ENCODE measurements at places on chromosomes 13 and 19. TPM values are rescaled to one million over a fixed set of nuclear protein-coding genes. Genes with fewer than 3 reads are reported as not detected.

The ING1 gene
- 6.6 TPM for total RNA-seq

DNA sequence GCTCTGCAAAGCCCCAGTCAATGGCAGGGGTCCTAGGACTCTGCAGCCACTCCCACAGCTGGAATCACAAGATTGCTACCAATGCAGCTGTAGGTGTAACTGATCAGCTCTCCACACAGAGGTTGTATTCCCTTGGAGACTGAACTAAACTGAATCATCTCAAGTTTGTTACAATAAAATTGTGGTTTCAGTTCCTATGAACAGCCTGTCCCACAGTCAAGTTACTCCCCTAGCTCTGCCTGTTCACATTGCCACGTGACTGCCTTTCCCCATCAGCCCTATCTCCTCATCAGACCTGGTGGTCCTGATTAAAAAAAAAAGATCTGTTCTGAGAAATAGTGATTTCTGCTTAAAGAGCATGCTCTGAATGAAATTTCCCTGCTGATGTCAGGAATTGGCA lies 287.9 kb upstream of the NBEA start:
- DNase-seq = no peak

The SETDB2 gene
- total RNA-seq = 13.4 TPM

DNA sequence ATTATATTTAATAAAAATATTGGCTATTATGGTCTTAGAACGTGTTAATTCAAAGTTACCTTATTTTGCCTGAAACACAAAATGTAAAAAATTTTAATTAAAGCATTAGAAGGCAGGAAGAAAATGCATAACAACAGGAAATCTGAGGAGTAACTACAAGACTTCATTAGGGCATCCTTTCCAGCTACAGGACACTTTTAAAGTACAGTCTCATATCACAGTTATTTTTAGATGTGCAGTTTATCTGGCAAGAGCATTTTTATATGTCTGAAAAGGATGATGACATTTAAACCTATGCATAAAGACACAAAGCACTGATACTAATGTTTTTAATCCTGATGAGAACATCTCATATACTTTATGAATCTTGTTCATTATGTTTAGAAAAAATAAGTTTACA lies 247.5 kb downstream of the VWA8 start:
- DNase-seq = no peak

The KLK13 gene
- total RNA-seq = not detected

DNA sequence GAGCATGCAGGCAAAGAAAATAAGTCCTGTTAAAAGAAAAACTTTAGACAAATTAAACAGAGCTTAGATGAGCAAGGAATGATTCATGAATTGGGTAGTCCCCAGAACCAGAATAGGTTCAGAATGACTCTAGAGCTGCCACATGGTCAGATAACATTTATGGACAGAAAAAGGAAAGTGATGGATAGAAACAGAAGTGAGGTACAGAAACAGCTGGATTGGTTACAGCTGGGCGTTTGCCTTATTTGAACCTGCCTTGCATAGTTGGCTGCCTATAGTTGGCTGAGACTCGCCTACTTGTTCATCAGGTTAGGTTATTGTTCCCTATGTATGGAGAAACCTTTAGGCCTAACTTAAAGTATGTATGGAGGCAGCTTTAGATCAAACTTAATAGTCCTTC lies 35.4 kb downstream of the WDFY2 start:
- no peak for DNase-seq

GRCh38 chr13:85737952-85738351 lies 61.3 kb downstream of the SLITRK6 start:
- DNase-seq = no peak

GRCh38 chr13:98456413-98456845 lies 120.5 kb downstream of the STK24 start:
- no peak for DNase-seq

The LONP1 gene
- total RNA-seq = 98.8 TPM

DNA sequence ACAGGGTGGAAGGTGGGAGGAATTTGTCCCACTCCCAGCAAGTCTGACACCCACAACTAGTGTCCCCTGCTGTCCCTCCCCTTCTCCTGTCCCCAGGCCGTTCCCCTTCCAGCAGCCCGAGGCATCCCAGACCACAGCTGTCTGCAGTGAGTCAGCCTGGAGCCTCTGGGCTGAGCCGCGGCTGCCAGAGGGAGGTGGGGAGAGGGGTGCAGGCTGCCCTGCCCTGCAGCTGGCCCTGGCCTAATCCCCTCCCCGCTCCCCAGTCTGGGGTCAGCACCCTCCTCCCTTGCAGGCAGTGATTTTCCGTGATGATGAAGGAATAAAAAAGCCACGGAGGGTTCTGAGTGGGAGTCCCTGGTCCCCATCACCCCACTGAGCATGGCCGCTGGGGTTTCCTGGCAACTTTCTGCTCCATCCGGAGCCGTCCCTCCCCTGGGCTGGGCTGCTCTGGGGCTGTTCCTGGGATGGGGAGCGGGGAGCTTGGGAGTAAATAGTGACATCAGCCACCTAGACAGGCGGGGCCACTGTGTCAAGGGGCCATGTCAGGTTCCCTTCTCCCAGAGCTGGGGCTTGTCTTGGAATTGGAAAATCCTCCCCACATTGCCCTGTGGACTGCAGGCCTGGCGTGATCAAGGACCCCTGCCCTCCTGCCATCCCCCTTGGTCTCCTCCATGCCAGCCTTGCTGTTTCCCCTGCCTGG lies 16.8 kb downstream of the SPC24 start:
- DNase-seq = peak; percentile 89

The SYDE1 gene
- 15.9 TPM for total RNA-seq

The LILRB5 gene
- total RNA-seq = 7.7 TPM

The ACP4 gene
- total RNA-seq = not detected

DNA sequence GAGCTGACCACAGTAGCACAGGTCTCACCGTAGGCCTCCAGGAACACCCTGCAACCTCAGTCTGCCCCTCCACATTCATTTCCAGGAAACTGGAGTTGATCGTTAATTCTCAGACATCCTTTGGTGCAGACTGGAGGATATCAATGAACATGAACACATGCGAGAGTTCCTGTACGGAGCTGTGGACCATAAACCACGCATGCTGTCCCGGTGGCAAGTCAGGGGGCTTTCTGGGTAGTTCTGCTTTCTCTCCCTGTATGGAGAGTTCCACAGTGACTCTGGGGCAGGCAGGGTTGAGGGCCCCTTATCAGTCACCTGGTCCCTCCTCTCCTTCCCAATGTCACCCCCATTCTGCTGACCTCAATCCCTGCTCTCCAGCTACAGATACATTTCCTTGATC lies 55.5 kb upstream of the URI1 start:
- no peak for DNase-seq

DNA sequence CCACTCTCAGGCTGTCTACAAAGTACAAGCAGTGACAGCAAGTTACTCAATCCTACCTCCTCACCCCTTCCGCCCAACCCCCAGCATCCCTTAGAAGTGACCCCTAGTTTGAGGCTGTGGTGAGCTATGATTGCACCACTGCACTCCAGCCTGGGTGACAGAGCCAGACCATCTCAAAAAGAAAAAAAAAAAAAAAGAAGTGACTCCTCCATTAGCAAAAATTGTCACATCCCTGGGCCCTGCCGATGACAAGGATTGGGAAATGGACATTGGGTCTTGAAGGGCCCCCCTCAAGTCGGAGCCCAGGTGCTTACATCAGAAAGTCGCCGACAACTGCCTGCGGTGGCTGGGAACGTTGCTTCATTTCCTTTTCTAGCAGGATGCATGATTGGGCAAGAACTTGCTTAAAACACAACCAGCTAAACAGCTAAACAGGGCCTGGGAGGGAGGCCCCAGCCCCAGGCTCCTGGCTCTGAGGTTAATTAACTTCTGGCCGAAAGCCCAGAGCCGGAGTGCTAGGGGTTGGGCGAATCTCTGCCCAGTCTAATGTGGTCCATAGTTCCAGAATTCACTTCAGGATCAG lies 15.3 kb downstream of the RAB3D start:
- DNase-seq = peak; percentile 86

DNA sequence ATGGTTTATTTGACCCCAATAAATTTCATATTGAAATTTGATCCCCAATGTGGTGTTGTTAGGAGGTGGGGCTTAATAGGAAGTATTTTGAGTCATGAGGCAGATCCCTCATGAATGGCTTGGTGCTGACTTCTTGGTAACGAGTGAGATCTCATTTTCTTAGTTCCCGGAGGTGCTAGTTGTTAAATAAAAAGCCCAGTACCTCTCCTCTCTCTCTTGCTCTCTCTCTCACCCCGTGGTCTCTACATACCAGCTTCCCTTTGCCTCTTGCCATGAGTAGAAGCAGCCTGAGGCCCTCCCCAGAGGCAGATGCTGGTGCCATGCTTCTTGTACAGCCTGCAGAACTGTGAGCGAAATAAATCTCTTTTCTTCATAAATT lies 39.4 kb upstream of the KATNAL1 start:
- DNase-seq = no peak

GRCh38 chr13:93927431-93927830 lies 552.1 kb downstream of the DCT start:
- no peak for DNase-seq

DNA sequence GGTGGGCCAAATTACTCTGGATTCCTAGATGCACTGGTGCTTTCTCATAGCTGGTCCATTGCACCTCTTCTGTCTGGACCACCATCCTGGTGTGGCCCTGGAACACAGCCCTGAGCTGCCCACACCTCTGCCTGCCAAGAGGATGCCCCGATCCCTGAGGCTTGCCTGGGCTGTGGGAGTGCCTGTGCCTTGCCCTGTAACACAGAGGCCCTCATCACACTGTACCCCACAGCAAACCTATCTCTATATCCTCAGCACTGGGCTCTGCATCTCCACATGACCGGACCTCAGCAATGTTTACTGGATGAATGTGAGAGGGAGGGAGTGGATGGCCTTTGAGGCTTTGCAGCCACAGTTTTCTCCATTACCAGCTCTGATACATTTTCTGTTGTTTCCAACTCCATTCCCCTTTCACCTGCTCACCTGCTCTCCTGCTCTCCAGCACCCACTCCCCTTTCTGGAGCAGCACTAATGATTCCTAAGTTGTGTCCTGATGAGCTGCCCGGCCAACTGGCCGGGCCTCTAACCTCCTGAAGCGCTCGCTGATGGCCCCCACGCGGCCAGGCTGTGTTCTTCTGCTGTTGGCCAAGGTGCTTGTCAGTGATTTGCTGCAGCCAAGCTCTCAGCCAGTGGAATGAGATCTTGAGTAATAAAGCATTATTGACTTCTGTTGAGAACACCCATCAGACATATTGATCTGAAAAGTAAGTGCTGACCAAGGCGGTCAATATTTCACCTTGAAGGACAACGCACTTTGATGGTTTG lies 232.6 kb downstream of the TEX29 start:
- no peak for DNase-seq

The TMEM59L gene
- total RNA-seq = 1.6 TPM

- DNase-seq = no peak
Measured at GRCh38 chr13:109764045-109764444, 22.3 kb downstream of the IRS2 start.

The ZIC2 gene
- total RNA-seq = not detected

- no peak for DNase-seq
Measured at GRCh38 chr19:30309176-30309575, 63.0 kb upstream of the ZNF536 start.

The PHF11 gene
- 17.6 TPM for total RNA-seq

GRCh38 chr13:99415851-99416331 lies 85.4 kb upstream of the TM9SF2 start:
- no peak for DNase-seq

The ZNF440 gene
- total RNA-seq = 4.5 TPM

The C1QTNF9B gene
- total RNA-seq = 1.9 TPM

The TMIGD2 gene
- total RNA-seq = 0.24 TPM

The IZUMO2 gene
- total RNA-seq = not detected

DNA sequence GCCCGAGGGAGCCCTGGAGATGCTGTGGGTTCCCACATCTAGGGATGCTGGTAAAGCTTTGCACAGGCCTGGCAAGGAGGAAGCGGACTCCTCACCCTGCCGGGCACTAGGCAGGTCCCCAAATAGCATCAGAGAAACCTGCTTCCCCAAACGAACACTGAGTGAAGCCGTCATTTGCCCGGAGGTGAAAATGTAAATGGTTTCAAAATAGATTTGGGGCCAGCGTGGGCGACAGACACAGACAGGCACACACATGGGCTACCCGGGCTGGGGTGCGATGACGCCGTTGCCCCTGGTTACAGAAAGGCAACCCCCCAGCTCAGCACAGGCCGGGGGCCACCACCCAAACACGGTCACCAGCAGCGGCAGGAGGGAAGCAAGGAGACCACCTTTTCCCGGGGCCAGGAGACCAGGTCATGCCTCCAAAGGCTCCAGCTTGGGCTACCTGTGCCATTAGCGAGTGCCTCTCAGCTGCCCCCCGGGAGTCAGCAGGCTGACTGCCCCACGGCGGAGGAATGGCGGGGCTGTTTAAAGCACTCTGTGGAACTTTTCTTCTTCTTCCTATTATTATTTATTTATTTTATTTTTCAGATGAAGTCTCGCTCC lies 47.5 kb upstream of the NDUFS7 start:
- DNase-seq = no peak

GRCh38 chr13:96044238-96044637 lies 9.0 kb downstream of the UGGT2 start:
- no peak for DNase-seq

The PSENEN gene
- total RNA-seq = 40.7 TPM

DNA sequence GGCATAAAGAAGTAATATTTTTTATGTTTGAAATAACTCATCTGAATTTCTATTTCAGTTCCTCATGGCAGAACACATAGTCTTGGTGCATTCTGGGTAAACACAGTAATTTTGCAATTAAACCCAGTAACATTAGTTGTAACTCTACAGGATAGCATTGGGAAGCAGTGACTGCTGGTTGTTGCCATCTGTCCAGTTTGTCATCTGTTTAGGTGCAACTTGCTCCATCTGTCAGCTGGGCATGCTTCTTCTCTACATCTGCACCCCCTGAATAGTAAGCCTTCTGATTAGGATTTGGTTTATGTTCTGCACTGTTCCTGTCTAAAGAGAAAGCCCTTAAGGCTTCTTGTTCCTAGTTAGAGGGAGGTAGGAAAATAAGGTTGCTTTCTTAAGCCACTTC lies 63.5 kb upstream of the CSNK1A1L start:
- no peak for DNase-seq

- peak; percentile 37 for DNase-seq
Measured at GRCh38 chr19:47680858-47681332, 32.3 kb upstream of the EHD2 start.

- no peak for DNase-seq
Measured at GRCh38 chr13:87792878-87793277, 121.7 kb downstream of the SLITRK5 start.

DNA sequence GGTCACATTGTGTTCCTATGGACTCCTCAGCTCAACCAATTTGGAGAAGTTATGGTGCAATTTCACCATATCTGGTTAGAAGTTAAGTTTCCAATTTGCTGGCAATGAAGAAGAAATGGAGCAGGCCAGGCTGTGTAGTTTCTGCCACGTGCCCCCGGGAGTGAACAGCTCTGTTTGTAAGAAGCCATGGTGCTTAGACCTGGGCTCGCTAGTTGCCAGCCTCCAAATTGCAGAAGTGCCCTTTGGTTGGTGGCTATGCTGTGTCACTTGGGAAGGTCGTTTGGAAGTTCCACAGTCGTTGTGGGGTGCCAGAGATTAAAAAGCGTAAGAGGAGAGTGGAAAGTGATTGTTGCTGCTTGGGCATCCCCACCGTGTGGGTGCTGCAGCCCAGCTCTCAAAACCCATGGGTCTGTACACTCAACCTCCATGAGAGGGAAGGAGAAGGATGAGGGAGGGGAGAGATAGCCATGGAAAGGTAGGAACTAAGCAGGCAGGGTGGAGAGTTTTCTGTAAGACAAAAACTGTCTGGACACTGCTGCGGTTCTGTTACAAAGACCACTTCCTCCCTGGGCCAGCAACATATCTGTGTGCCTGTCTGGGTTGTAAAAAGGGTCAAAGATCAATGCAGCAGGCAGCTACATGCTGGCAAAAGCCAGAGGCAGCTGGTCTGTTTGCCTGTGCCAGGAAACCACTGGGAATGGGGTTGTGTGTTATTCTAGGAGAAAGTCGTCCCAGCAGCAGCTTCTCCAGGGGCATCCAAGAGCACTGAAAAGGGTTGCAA lies 10.8 kb downstream of the ALOX5AP start:
- no peak for DNase-seq
